SW 1271 (cell line): ENCODE measurements at places on chromosomes 4 and X.

DNA sequence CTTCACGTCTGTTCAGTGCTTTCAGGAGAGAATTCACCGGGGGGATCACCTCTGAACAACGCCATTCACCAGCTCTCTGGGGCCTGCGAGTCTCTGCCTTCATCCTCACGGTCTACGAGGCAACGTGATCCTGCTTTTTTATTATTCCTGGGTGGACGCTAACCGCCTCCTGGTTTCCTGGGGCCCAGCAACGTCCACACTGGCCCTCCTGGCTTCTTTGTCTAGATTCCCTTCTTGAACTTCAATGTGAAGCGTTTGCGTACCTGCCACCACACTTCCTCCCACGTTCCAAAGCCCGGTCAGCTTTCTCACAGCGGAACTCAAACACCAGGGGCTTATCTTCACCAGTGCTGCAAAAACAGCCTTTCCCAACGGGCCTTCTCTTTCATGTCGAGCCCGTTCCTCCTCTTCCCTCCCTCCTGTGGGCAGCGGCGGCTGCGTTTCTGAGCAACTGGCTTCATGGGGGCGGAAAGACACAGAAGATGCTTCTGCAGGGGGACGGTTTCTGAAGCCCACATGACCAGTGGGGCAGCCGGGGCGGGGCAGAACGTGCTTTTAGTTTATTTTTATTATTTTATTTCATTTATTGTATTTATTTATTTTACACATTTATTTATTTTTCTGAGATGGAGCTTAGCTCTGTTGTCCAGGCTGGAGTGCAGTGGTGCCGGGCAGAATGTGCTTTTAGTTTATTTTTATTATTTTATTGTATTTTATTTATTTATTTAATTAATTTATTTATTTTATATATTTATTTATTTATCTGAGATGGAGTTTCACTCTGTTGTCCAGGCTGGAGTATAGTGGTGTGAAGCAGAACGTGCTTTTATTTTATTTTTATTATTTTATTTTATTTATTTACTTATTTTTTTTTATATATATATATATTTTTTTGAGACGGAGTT, 64.6 kb downstream of the CRLF2 start:
- no peak for DNase-seq

DNA sequence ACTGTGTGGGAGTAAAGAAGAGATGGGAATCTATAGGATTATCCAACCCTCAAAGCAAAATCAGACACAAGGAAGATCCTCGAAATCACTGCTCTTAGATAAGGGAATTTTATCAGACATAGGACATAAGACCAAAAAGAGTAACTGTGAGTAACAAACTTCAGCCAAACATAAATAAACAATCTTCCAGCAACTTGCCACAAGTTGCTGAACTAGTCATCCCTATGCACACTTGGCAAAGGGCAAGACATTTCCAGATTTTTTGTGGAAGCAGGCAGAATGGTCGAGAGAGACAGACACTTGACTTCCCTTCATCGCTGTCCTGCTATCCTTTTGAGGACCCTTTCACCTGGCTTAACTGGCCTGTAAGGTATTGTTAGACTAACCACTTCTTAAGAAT, 89.6 kb downstream of the KCNIP4 start:
- no peak for DNase-seq

GRCh38 chr4:165293061-165293460, 34.4 kb upstream of the MSMO1 start:
- no peak for DNase-seq

GRCh38 chr4:41853973-41854372, 81.3 kb upstream of the TMEM33 start:
- no peak for DNase-seq

DNA sequence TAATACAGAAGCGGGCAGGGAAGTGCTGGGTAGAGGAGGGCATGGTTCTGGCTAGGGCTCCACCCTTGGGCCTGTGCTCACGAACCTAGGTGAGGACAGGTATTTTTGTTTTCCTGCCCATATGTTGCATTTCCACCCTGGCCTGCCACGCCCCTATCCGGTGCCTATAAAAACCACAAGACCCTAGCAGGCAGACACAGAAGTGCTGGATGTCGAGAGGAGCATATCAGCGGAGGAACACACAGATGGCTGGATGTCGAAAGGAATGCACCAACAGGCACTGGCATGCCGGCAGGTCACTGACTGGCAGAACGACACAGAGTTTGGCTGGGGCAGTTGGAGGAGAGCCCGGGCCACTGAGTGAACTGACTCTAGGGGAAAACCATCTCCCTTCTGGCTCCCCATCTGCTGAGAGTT, 316.6 kb upstream of the BOD1L1 start:
- no peak for DNase-seq
